Transverse colon (tissue), 4 donors: ENCODE measurements at places on chromosomes 5 and 9. TPM values are rescaled to one million over a fixed set of nuclear protein-coding genes. Genes with fewer than 3 reads are reported as not detected.
A peak's percentile ranks its signal among the peaks of the same experiment; 100 is the strongest.

Gene SLC36A3
- total RNA-seq: not detected

GRCh38 chr5:173458828-173459609, 130.8 kb upstream of the STC2 start:
- no peaks in the 10 kb centered on the region for H3K27me3 ChIP-seq
- H3K36me3 ChIP-seq: no peaks in the 10 kb centered on the region
- DNase-seq: no peak

DNA sequence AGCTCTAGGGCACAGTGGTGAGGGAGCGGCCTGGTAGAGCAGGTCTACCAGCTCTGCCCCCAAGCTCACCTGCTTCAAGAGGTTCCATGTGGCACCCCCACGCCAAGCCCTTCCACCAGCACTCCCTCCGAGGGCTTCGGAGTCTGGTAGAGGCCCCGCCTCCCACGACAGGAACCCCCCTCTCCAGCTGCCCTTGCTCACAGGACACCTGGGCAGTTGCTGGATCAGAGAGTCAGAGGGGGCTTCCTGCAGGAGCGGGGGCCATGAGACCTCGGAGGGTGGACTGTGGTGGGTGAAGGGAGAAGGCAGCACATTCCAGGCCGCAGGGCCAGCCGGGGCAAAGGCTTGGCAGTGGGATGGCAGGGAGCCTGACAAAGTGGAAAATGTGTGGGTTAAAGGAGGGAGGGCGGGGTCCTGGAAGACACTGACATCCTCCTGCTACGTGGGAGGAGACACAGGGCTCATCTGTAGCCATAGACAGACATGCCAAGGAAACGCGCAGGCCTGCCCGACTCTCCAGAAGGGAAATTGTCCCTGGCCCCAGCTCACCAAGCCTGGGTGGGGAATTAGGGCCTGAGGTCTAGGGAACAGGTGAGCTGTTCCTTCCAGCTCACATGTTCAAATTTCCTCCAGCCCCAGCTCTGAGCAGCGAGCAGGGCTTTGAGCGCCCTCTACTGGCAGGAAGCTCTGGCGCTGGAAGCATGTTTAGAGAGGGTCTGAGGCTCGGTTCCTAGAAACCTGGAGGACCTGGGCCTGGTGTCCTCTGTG, 74.2 kb downstream of the NTNG2 start:
- peaks cover 30% of the 10 kb centered on the region for H3K27me3 ChIP-seq
- DNase-seq: peak; percentile 74
- H3K36me3 ChIP-seq: no peaks in the 10 kb centered on the region
- H3K27ac ChIP-seq: no peak overlapping the region

GRCh38 chr5:141711687-141712086, 29.7 kb upstream of the ARAP3 start:
- no peaks in the 10 kb centered on the region for H3K27me3 ChIP-seq
- no peak overlapping the region for H3K27ac ChIP-seq
- no peaks in the 10 kb centered on the region for H3K36me3 ChIP-seq
- H3K4me1 ChIP-seq: no peaks in the 10 kb centered on the region

DNA sequence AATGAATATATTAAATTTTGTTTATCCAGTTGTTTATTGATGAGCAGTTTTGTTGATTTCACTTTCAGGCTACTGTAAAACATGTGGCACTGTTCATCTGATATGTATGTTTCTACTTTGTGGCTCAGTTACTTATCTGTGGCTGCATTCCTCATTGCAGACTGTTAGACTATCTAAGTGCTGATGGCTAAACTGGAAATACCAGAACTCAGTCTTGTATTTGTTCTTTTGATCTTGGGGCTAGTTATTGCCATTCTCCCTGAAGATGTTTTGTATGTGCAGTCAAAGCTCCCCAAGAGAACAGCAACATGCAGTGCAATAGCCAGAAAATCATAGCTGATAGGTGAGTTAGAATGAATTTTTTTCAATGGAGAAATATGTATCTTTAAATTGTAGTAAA, 162.2 kb downstream of the GADD45G start:
- H3K4me3 ChIP-seq: no peak overlapping the region
- H3K27ac ChIP-seq: no peak overlapping the region
- no peaks in the 10 kb centered on the region for H3K36me3 ChIP-seq
- H3K4me1 ChIP-seq: no peaks in the 10 kb centered on the region
- DNase-seq: no peak

GRCh38 chr9:22238809-22239684, 207.6 kb upstream of the DMRTA1 start:
- H3K36me3 ChIP-seq: no peaks in the 10 kb centered on the region
- no peaks in the 10 kb centered on the region for H3K4me1 ChIP-seq
- H3K4me3 ChIP-seq: no peak overlapping the region
- no peaks in the 10 kb centered on the region for H3K27me3 ChIP-seq
- no peak for DNase-seq
- no peak overlapping the region for H3K27ac ChIP-seq

DNA sequence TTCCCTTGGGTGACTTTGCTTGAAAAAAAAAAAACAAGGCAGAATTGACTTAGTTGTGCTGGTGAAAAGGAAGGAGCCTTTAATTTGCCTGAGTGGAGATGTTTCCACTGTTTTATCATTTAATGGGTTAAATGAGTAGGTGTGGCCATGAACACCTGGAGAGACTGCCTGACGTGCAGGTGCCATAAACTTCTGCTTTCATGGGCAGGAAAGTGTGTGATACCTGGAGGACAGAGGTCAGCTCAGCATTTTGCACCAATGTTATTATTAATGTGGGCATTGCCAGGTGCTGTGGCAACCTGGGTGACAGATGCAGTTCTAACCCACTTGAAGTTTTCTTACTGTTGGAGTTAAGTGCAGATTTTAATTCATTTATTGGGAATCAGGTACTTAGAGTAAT, 145.4 kb downstream of the CD180 start:
- peak; percentile 78 for DNase-seq
- peak overlapping the region; percentile 68 for H3K27ac ChIP-seq
- H3K4me3 ChIP-seq: no peak overlapping the region
- peaks cover 3% of the 10 kb centered on the region for H3K4me1 ChIP-seq
